T-helper 2 cell treated with Interferon-gamma antibody and Interleukin-4, amounts not matched to agents 5 μg/mL and 100 μg/mL, for 36 hours (primary cell): ENCODE measurements at places on chromosomes 5 and 9.

GRCh38 chr9:976258-976942 lies at the start of gene DMRT3:
Gene DMRT3 (plus strand): TSS chr9:976655. CDS start chr9:977002, 347 bp downstream.
- no peak for DNase-seq

DNA sequence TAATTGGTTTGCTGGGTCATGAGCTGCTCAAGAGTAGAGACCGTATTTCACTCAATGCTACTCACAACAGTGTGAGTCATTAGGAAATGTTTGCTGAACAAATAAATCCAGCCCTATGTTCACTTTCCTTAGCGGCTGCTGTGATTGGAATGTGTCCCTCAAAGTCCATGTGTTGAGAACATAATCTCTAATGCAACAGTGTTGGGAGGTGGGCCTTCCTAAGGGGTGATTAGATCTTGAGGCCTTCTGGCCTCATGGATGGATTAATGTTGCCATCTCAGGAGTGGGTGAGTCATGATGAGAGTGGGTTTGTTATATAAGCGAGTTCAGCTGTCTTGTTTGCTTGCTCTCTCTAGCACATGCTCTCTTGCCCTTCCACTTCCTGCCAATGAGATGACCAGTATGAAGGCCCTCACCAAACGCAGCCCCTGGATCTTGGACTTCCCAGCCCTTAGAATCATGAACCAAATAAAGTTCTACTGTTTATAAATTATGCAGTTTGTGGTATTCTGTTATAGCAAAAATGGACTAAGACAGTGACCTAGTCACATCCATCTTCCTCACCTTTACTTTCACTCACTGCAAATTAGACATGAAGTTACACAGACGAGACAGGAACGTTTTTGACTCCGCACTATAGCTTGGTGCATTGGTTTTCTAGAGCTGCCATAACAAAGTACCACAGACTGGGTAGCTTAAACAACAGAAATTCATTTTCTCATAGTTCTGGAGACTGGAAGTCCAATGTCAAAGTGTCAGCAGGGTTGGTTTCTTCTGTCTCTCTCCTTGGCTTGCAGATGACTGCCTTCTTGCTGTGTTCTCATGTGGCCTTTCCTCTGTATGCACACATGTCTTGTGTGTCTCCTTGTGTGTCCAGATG lies 50.9 kb upstream of the FAM169A start:
- no peak for DNase-seq

GRCh38 chr9:86749894-86750255 lies 197.4 kb downstream of the GAS1 start:
- no peak for DNase-seq

DNA sequence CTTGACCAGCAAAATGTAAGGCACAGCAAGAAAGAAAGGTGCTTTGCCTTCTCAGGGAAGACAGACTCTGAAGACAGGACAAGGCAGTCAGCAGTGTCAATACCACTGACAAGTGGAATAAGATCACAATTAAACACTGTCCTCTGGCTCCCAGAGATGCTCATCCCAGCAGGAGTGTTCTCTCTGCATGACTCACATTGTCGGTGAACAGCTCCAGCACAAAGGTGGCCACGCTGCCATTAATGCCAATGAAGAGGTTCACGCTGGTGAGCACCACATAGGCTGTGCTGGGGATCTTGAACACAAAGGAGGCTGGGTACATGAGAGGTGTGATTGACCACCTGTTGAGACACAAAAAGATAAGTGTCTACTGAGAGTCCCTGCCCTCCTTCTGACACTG lies 31.9 kb downstream of the NIPSNAP3B start:
- DNase-seq, result no peak

- no peak for DNase-seq
Observed at GRCh38 chr5:100165309-100165708, 369.9 kb upstream of the FAM174A start.

DNA sequence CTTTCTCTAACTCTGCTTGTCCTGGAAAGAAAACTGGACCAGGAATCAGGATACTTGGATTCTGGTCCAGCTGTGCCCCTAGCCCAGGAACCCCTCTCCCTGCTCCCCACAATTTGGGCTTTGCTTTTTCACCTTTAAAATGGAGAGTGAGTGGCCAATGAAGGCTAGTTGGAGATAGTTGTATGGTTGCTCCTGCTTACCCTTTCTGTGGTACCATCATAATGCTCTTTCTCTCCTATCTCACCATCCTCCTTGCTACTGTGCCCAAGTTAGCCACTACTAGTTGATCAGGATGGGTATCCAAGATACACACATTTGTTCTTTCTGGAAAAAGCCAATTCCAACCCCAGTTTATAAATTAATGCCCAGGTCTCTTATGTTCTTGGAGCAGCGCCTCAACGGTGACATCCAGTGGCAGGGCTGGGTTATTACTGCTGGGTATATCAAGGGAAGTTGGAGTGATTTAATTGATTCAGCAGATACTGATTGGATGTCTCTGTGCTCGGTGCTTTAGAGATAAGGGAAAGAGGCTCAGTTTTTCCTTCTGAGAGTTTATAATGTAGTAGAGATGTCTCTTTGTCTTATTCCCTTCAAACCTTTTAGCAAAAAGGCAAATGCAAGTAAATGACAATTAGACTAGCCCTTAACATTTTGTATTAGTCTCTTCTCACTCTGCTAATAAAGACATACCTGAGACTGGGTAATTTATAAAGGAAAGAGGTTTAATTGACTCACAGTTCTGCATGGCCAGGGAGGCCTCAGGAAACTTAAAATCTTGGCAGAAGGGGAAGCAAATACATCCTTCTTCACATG lies 38.5 kb downstream of the FAXDC2 start:
- peak; percentile 24 for DNase-seq

DNA sequence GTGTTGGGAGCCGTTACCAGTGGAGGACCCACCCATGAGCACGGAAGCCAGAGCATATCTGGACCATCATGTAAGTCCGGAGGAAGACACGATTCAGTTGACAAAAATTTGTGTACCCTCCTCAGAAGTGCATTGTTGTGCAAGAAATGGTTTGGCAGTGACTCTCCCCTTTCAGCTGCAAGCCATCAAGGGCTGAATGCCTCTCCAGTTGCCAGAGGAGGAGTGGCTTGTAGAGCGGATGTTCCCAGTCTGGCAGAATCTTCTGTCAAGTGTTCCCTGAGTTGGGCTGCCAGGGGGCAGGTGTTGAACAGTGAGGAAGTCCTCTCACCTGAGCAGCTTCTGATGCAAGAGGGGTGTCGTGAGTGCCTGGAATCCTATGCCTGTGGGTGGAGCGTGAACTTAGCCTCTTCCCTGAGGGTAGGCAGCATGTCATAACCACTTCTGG lies 27.6 kb upstream of the CDKN2AIPNL start:
- DNase-seq, result no peak

GRCh38 chr5:74903165-74903787 lies 37.1 kb upstream of the FAM169A start:
- DNase-seq, result no peak

DNA sequence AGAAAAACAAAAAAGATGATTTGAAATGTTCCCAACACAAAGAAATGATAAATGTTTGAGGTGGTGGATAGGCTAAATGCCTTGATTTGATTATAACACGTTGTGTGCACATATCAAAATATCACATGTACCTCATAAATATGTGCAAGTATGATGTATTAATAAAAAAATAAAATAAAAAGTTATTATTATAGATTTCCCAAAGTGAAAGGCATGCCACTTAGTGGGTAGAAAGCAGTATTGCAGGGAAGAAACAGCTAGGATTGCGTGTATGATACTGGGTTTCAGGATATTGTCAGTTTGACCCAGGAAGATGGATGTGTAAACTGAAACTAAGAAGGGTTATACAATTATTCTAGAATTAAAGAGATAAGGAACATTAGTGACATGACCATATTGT lies 3.6 kb upstream of the TMEM38B start:
- no peak for DNase-seq

- no peak for DNase-seq
Observed at GRCh38 chr5:159878988-159879471, 37.3 kb upstream of the ADRA1B start.

DNA sequence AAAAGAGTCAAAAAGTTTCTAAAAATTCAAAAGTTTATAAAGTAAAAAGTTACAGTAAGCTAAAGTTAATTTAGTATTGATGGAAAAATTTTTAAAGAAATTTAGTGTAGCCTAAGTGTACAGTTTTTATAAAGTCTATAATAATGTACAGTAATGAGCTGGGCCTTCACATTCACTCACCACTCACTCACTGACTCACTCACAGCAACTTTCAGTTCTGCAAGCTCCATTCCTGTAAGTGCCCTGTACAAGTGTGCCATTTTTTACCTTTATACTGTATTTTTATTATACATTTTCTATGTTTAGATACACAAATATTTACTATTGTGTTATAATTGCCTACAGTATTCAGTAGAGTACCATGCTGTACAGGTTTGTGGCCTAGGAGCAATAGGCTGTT lies 239.5 kb upstream of the MAP3K1 start:
- no peak for DNase-seq

- DNase-seq, result no peak
Observed at GRCh38 chr5:153816870-153817269, 221.8 kb downstream of the FAM114A2 start.

DNA sequence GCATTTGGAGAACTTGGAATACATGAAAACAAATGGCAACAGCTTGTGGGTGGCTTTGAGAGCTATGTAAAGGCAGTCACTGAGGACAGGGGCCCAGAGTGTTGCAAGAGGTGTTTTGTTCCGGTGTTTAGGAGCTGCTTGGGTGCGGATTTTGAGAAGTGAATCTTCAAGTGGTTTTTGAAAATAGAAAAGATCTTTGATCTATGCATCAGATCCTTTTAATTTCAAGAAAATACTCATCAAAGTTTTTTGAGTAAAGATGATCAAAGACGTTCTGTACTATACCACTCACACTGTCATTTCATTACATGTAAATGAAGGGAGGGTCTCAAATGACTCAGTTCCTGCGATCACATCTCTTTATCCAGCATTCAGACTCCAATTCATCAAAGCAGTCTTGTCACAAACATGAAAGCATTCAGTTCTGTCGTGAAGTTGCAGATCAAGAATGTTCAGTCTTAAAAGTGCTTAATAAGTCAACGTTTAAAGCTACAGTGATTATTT lies 112.5 kb downstream of the WDR41 start:
- DNase-seq, result peak; percentile 69

DNA sequence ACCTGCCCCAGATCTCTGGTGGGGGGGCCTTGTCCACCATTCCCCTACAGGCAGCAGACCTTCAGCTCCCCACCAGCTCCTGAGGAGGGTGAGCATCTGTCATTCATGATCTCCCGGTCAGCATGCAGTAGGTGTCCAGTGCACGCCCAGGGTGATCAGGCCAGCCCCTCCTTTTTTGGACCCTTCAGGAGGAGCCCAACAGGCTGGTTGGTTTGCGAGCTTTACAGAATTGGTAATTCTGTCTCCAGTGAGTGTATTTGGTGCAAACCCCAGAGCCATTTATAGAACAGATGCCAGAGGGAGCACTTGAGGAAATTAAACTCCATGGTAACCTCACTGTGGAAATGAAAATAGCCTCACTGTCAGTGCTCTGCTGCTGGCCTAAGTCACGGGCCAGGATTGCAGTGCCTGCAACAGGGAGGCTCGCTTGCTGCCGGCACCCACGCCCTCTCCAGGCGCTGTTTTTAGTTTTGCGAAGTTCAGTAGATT lies 23.4 kb downstream of the WNK2 start:
- DNase-seq, result no peak

DNA sequence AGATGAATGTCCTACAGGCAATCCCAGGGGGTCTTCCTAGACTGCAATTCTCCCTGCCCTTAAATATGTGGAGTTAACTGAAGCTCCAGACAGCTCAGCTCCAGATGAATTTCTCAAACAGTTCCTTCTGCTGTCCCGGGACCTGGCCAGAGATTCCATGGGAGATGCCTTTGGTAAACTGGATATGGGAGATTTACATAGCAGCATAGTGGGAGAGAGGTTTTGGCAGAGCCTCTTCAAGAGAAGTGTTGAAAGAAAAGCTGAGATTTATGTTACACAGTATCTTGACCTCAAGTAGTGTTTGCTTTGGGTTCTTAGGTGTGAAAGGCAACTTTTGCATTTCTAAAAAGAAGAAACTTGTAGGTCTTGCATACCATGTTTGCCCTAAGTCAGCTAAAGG lies 364.9 kb downstream of the ARRDC3 start:
- DNase-seq, result no peak

DNA sequence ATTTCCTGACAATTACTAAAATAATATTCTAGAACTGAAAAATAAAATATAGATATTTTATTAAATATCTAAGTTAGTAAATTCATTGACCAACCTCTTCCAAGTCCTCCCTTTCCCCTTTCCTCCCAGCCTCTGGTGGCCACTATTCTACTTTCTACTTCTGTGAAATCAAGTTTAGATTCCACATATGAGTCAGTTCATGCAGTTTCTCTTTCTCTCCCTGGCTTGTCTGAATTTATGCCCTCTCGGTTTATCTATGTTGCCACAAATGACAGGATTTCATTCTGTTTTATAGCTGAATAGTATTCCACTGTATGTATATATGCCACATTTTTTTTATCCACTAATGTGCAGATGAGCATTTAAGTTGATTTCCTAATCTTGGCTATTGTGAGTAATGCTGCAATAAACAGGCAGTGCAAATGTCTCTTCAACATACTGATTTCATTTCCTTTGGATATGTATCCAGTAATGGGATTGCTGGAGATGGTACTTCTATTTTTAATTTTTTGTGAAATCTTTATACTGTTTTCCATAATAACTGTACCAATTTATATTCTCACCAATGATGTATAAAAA lies 52.3 kb downstream of the WDR36 start:
- DNase-seq, result no peak

DNA sequence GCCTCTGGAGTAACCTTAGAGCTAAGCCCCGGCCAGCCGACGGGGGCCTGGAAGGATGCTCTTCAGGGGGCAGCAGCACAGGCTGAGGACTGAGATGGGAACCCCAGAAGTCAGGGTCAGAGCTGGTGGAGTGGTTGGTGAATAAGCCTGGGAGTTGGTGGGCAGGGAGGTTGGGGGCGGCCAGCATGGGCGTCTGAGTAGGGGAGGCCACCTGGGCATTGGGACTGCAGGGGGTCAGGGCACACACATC lies 14.4 kb downstream of the NINJ1 start:
- no peak for DNase-seq

GRCh38 chr5:100108883-100109282 lies 426.3 kb upstream of the FAM174A start:
- DNase-seq, result no peak

GRCh38 chr9:121348221-121348620 lies 21.8 kb downstream of the STOM start:
- DNase-seq, result no peak
